ENCODE measurements at places on chromosomes 4 and X. TPM values are rescaled to one million over a fixed set of nuclear protein-coding genes. Genes with fewer than 3 reads are reported as not detected.

- peak overlapping the region; percentile 79 for H3K4me3 ChIP-seq
- peaks cover 6% of the 10 kb centered on the region for H3K36me3 ChIP-seq
- peak overlapping the region; percentile 60 for H3K27ac ChIP-seq
- no peaks in the 10 kb centered on the region for H3K27me3 ChIP-seq
Observed at GRCh38 chrX:16788477-16788876, 2.2 kb downstream of the TXLNG start.

- peak; percentile 26 for DNase-seq
- H3K27ac ChIP-seq: peak overlapping the region; percentile 94
- no peaks in the 10 kb centered on the region for H3K27me3 ChIP-seq
- H3K36me3 ChIP-seq: peaks cover 59% of the 10 kb centered on the region
Observed at GRCh38 chrX:39327255-39327654, 526.0 kb downstream of the MID1IP1 start.

- no peaks in the 10 kb centered on the region for H3K27me3 ChIP-seq
- H3K27ac ChIP-seq: no peak overlapping the region
- peaks cover 20% of the 10 kb centered on the region for H3K36me3 ChIP-seq
- DNase-seq: no peak
- H3K4me1 ChIP-seq: peaks cover 41% of the 10 kb centered on the region
- no peak overlapping the region for H3K4me3 ChIP-seq
Observed at GRCh38 chrX:41097326-41097725, 12.1 kb downstream of the USP9X start.

- DNase-seq: no peak
- H3K4me3 ChIP-seq: no peak overlapping the region
- no peaks in the 10 kb centered on the region for H3K36me3 ChIP-seq
- H3K27me3 ChIP-seq: no peaks in the 10 kb centered on the region
- peaks cover 1% of the 10 kb centered on the region for H3K4me1 ChIP-seq
Observed at GRCh38 chrX:101229170-101229569, 9.6 kb downstream of the DRP2 start.

DNA sequence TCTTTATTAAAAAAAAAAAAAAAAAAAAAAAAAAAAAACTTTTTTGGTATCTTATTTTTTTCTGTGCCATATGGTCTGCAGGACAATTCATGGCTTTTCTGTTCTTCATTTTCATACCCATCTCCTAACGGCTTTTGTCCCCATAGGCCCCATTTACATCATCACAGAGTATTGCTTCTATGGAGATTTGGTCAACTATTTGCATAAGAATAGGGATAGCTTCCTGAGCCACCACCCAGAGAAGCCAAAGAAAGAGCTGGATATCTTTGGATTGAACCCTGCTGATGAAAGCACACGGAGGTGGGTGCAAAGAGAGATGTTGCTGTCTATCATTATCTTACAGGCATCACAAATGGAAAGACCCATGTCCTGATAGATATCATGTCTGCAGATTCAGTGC lies 49.1 kb downstream of the PDGFRA start:
- no peak overlapping the region for H3K27ac ChIP-seq
- H3K4me3 ChIP-seq: no peak overlapping the region
- H3K27me3 ChIP-seq: peaks cover 33% of the 10 kb centered on the region
- no peak for DNase-seq

DNA sequence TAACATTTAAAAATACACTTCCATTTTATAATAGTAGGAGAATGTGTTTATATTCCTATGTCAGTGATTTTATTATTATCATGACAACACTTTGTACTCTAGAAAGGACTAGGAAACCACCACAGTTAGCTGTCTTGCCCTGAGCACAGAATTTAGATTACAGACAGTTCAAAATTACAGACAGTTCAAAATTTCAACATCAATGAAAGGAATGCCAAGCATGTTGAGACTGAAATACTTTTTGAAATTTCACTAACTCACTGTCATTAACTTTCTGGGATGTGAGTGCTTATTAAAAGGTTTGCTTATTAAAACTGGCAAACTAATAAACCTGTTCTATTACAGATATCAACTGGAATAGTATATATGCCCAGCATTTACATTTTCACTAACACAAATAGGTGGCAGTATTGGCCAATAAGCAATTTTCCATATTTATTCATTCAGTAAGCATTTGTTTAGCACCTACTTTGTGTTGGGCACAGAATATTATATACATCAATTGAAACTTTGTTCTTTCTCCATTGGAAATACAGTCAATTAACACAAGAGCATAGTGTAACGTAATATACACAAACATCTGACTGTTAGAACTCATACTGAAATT lies 179.4 kb downstream of the FBXW7 start:
- DNase-seq: no peak
- no peaks in the 10 kb centered on the region for H3K27me3 ChIP-seq
- peaks cover 3% of the 10 kb centered on the region for H3K36me3 ChIP-seq
- H3K27ac ChIP-seq: no peak overlapping the region
- H3K4me1 ChIP-seq: peaks cover 31% of the 10 kb centered on the region

DNA sequence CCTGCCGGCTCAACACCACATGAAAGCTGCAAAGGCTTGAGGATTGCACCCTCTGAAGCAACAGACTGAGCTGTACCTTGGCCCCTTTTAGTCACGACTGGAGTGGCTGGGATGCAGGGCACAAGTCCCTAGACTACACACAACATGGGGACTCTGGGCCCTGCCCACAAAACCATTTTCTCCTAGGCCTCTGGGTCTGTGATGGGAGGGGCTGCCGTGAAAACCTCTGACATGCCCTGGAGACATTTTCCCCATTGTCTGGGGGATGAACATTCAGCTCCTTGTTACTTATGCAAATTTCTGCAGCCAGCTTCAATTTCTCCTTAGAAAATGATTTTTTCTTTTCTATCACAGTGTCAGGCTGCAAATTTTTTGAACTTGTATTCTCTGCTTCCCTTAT lies 123.5 kb upstream of the SMARCAD1 start:
- no peak overlapping the region for H3K27ac ChIP-seq
- H3K4me3 ChIP-seq: no peak overlapping the region
- H3K36me3 ChIP-seq: no peaks in the 10 kb centered on the region
- no peak for DNase-seq
- no peaks in the 10 kb centered on the region for H3K4me1 ChIP-seq

- no peak overlapping the region for H3K4me3 ChIP-seq
- no peak for DNase-seq
- no peaks in the 10 kb centered on the region for H3K4me1 ChIP-seq
- H3K36me3 ChIP-seq: no peaks in the 10 kb centered on the region
Observed at GRCh38 chr4:22874334-22874912, 181.7 kb downstream of the GBA3 start.

- H3K4me3 ChIP-seq: no peak overlapping the region
- DNase-seq: peak; percentile 1
- H3K27ac ChIP-seq: no peak overlapping the region
Observed at GRCh38 chrX:43958529-43958928, 14.7 kb downstream of the NDP start.

DNA sequence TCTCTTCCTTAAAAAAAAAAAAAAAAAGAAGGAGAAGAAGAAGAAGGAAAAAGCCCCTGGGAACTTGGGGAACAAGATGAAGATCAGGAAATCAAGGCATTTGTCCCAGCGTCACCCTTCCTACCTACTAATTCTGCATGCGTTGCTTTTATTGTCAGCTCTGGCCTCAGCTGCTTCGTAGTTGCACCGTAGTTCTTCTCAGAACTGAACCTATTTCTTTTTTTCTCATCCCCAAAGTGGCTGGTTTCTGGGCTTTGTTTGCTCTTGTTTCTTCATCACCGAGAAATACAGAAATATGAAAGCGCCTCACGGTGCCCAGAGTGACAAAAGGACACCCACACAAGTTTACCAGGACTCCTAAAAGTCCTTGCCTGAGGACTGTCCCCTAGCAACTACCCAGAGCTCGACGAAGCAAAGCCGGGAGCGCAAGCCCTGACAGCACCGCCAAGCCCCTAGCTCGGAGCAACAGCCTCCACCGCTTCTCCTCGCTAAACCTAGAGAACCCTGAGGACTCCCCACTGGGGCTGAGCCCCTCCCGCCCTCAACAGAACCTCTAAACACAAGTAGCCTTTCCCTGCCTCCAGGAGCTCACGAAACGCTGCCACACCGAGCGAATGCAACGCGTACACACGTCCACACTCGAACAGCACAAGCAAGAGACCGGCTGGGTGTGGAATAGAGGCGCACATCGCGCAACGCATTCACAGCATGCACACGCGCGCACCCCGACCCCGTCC lies 710 bp downstream of the PRKG2 start:
- H3K27ac ChIP-seq: no peak overlapping the region
- H3K36me3 ChIP-seq: no peaks in the 10 kb centered on the region
- DNase-seq: peak; percentile 6
- peak overlapping the region; percentile 66 for H3K4me3 ChIP-seq
- H3K27me3 ChIP-seq: peaks cover 58% of the 10 kb centered on the region

GRCh38 chr4:85812776-85813175 lies 337.8 kb downstream of the ARHGAP24 start:
- H3K36me3 ChIP-seq: peaks cover 2% of the 10 kb centered on the region
- no peak overlapping the region for H3K4me3 ChIP-seq
- no peak for DNase-seq

DNA sequence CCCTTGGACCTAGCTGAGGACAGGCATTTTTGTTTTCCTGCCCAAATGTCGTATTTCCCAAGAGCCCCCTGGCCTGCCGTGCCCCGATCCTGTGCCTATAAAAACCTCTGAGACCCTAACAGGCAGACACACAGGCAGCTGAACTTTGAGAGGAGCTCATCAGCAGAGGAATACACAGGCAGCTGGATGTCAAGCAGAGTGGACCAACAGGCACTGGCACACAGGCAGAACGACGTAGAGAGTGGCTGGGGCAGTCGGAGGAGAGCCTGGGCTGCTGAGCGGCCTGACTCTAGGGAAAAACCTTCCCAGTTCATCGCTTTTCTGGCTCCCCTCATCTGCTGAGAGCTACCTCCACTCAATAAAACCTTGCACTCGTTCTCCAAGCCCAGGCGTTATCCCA lies 896.1 kb downstream of the PCDH18 start:
- no peaks in the 10 kb centered on the region for H3K4me1 ChIP-seq
- no peak for DNase-seq
- H3K4me3 ChIP-seq: no peak overlapping the region

- no peak for DNase-seq
- H3K27me3 ChIP-seq: no peaks in the 10 kb centered on the region
- no peak overlapping the region for H3K4me3 ChIP-seq
Observed at GRCh38 chrX:39896951-39897740, 200.6 kb downstream of the BCOR start.

GRCh38 chr4:5141802-5142201 lies 90.5 kb downstream of the STK32B start:
- H3K27me3 ChIP-seq: no peaks in the 10 kb centered on the region
- H3K4me3 ChIP-seq: no peak overlapping the region
- H3K4me1 ChIP-seq: no peaks in the 10 kb centered on the region
- H3K36me3 ChIP-seq: no peaks in the 10 kb centered on the region
- no peak for DNase-seq

DNA sequence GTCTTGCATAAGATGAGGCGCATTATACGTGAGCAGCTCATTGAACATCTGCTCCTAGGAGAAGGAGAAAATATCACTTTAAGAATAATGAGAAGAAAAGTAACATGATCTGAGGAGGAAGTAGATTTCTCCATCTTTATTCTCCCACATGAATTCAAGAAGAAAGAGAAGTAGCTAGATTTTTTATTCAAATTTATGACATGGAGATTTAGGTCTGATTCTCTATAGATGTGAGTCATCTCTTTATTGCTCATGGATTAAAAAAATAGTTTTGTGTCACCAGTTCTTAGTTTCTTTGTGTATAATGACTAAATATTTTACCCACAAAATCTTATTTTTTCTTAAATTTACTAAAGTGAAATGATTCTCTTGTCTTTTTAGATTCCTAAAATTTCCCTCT lies 40.4 kb downstream of the HPGDS start:
- H3K4me1 ChIP-seq: no peaks in the 10 kb centered on the region
- H3K27me3 ChIP-seq: no peaks in the 10 kb centered on the region
- no peak overlapping the region for H3K4me3 ChIP-seq
- H3K27ac ChIP-seq: no peak overlapping the region
- H3K36me3 ChIP-seq: no peaks in the 10 kb centered on the region
- no peak for DNase-seq

DNA sequence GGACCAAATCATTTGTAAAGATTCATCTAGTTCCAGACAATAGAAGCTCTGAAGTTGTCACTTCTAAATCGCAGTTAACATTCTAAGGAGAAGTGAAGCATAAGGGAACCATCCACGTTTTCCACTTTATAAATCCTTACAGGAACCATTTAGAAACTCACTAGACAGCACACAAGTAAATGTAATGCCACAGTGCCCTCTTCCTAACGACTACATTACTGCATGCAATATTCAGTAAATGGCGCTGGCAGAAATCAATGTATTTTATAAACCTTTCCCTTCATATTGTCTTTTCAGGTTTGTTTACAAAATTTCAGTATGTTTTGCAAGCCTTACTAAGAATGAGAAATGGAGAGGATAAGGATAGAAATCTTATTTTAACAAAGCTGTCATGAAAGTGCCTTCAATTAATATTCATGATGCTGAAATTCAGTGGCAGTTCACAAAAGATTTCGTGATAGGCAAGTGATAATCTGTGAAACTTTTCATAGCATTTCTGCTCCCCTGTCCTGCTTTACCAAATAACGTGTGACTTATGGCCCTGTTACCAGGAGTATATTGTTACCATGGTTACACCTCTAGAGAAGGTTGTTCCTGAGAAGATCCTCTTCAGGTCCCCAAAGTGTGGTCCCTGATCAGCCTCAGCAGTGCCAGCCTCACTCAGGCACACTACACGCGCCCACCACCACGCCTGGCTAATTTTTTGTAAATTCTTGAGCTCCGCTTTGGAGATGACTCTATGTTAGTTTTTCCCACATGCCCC lies 54.2 kb downstream of the TMA16 start:
- H3K27ac ChIP-seq: no peak overlapping the region
- DNase-seq: peak; percentile 8
- peaks cover 3% of the 10 kb centered on the region for H3K4me1 ChIP-seq
- H3K4me3 ChIP-seq: no peak overlapping the region
- no peaks in the 10 kb centered on the region for H3K36me3 ChIP-seq

DNA sequence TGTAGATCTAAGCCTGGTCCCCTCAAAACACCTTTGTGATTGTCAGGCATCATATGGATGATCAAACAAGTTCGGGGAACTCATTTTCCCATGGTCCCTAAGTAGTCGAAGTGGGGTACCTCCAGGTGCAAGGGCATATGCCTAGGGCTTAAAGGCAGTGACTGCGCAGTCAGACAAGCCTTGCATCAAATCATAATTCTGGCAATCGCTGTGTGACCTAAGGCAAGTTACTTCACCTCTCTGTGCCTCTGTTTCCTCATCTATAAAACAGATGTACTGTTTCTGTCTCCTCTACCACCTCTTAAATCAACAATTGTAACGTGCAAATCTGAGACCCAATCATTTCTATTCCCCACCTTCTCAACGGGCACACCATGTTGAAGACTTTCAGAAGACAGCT lies 1.8 kb downstream of the CD99L2 start:
- no peak overlapping the region for H3K27ac ChIP-seq
- H3K4me3 ChIP-seq: no peak overlapping the region
- H3K36me3 ChIP-seq: peaks cover 5% of the 10 kb centered on the region
- H3K4me1 ChIP-seq: peaks cover 5% of the 10 kb centered on the region
- H3K27me3 ChIP-seq: no peaks in the 10 kb centered on the region
- no peak for DNase-seq

The NEIL3 gene
- total RNA-seq: 15.2 TPM

The HCFC1 gene
- 140 TPM for total RNA-seq

The DRD5 gene
- not detected for total RNA-seq
